ENCODE measurements at places on chromosomes 12 and 14. TPM values are rescaled to one million over a fixed set of nuclear protein-coding genes. Genes with fewer than 3 reads are reported as not detected.

PLA2G1B gene
- not detected for polyA plus RNA-seq

FAM222A gene
- polyA plus RNA-seq, result 0.18 TPM

TMEM179 gene
- polyA plus RNA-seq, result not detected

ARMH4 gene
- polyA plus RNA-seq, result 18.7 TPM

MYO1A gene
- polyA plus RNA-seq, result 0.01 TPM

GRCh38 chr14:56885825-56886224 lies 75.5 kb upstream of the OTX2 start:
- DNase-seq, result no peak

DNA sequence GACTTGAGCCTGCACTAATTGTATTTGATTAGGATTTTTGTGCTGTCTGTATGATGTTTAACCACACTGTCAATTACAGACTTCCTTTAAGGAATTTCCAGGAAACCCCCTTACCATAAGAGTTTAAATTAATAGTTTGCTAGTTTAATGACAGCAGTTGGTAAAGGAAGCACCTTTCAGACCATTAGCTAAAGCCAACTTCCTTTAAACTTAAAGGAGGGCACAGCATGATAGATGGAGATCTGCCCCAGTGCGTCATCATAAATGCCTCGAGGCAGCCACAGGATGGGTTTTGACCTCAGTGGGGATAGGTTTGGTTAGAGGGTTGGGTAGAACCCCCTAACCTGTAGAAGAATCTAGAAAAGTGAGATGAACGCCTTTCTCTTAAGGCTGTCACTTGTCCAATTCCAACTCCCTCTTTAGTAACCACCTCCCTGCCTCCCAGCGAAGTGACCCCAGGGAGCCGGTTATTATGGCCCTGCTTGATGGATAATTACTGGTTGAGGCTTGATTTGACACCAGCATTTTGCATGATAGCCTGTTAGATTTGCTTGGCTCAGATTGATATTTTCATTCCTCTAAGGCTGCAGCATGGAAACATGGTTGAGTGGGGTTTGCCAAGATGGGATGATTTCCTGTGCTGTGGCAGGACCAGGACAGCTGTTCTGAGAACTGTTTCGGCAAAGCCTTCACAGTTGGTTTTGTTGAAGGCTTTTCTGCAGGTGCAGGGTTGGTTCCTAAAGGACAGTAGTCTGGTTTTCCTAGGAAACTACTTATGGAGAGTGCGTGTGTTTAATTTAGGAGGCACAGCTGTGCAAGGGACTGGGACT lies 62.7 kb downstream of the CHST11 start:
- no peak for DNase-seq

DNA sequence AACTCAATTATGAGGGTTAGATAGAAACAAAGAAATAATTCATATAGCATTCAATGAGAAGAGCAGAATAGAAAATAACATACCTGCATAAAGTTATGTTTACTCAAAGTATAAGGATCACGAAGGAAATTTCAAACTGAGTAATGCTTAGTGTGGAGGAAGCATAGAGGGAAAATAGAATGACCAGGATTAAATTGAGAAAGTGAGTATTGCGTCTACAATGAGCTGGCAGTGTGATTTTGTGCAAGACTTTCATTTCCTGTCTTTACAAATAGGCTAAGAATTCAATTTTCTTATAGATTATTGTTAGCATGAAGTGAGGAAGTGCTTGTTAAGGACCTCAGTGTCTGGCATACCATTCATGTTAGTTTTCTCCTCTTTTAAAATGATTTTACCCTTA lies 12.0 kb downstream of the ADGRD1 start:
- DNase-seq, result no peak

DNA sequence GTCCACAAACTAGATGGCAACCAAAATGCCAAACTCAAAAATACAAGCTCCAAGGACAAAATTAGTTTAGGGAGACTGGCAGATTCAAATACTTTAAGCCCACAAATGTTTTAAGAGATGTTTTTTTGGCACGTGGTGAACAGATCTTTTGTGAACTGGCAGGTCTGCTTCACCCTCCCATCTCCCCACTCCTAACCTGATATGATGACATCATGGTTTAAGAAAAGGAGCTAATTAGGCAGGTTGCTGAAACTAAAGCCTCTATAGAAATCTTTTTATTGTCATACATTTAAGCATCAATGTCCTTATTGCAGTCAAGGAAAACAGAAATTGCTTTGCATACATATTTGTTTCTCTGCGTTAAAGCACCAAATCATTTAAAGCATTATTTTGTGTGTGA lies 5.8 kb downstream of the LRIG3 start:
- DNase-seq, result no peak

- no peak for DNase-seq
Measured at GRCh38 chr12:129776977-129777667, 126.7 kb downstream of the TMEM132D start.

- no peak for DNase-seq
Measured at GRCh38 chr12:20370866-20371519, 2.7 kb downstream of the PDE3A start.

- no peak for DNase-seq
Measured at GRCh38 chr14:83047059-83047830, 1513.6 kb upstream of the SEL1L start.

GRCh38 chr14:26400373-26400772 lies 197.5 kb downstream of the NOVA1 start:
- no peak for DNase-seq

- DNase-seq, result no peak
Measured at GRCh38 chr14:101226603-101227425, 323.3 kb upstream of the RTL1 start.

DNA sequence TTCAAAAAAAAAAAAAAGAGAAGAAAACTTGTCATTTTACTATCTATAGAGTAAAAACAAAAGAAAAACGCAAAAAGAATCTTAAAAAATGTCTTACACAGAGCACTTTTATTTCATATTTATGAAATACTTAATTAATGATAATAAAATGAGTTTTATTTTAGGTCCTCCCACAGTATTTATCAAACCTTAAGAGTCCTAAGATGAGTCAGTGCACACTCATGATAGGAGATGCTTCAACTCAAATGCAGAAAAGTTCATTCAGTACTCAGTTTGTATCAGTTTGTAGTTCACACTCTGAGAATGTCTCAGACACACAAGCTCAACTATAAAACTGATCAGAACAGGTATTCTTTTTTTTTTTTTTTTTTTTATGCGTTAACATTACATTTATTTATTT lies 41.7 kb downstream of the TRIM9 start:
- no peak for DNase-seq

GRCh38 chr14:20441461-20441860 lies 5.5 kb upstream of the KLHL33 start:
- DNase-seq, result no peak

DNA sequence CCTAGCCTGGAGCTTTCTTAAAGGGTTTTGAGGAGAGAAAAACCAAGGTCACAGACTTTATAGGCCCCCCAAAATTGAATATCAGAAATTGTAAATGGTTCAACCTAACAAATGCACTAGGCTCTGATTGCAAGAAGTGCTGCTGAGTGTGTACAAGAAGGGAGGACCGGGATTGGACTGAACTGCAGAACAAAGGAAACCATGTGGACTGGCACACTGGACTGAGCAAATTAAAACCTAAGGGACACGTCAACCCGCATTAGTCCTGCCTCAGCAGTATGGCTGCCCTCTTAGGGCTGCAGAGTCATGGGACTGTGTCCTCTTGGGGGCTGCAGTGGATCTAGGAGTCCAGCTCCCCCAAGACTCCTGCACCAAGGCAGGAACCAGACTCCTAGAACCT lies 842 bp upstream of the CISTR start:
- no peak for DNase-seq

DNA sequence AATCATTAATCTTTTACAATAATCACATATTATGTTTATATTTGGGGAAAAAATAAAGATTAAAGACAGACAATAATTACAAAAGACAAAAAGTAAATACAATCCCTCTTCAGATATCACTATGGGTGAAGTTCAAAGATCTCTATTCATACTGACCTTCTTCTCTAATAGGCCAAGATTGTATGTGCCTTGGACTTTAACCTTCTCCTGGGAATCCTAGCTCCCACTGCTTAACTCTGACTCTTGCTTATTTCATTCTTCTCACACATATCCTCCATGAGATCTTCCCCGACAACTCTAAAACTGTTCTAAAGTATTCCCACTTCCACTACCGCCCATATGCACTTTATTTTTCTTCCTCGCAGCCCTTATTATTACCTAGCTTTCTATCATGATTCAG lies 83.8 kb downstream of the EEA1 start:
- no peak for DNase-seq

DNA sequence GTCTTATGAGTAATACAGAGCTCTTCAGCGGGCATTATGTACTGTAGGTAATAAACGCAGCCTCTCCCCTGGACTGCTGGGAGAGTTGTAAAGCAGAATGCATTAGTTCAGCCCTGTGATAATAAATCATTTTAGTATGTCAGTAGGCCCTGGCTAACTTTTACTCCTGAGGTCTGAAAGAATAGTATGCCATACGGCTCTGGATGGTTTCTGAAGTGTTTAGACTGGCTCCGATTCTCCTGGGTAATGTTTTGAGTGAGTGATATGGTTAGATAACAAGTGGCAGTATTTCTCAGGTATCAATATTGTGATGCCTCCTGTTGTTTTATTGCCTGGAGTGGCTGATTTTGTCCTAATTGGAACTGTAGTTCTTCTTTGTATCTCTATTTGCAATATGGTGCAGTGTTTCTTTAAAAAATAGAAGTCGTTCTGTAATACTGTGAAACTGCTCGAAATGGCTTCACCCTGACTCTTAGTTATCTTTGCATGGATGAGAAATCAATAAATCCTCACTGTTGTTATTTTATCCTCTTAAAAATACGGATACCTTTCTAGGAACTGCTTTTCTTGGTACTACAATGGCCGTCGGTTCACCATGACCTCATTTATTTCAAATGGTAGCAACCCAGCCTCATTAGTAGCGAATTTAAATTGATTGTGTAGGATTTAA lies 100.2 kb downstream of the PDZRN4 start:
- no peak for DNase-seq
